Kidney epithelial cell (primary cell): ENCODE measurements at places on chromosomes 12 and 14. TPM values are rescaled to one million over a fixed set of nuclear protein-coding genes. Genes with fewer than 3 reads are reported as not detected.

- DNase-seq = no peak
Measured at GRCh38 chr12:116101991-116102390, 175.5 kb downstream of the MED13L start.

DNA sequence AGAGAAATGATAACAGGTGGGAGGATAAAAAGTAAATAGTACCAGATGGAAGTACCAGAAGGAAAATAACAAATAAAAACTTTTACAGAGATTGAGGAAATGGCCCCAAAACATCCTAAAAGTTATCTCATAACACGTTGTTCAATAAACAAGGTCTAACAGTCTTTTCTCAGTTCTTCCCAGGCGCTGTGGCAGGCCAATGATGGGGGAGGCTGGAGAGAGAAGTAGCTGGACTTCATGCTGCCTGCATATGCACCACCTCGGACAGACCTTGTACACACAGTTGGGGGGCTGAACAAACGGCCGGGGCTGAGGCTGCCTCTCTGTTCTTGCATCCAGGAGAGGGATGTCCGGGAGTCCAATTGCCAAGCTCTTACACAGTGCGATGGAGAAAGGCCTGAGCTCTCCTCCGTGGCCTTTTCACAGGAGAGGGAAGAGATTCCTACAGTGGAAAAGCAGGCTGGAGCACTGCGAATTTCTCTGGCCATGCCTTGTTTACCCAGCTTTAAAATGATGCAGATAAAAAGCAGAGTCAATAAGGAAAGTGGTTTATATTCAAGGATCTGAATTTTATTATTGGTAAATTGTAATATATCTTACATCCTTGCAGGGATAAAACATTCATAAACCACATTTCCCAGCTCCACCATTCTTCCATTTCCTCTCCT lies 109.8 kb downstream of the PHLDA1 start:
- no peak for DNase-seq

GRCh38 chr12:127388985-127389384 lies 878.0 kb upstream of the TMEM132C start:
- DNase-seq = no peak

- no peak for DNase-seq
Measured at GRCh38 chr14:104422837-104423681, 156.5 kb upstream of the C14orf180 start.

IRAK3 gene
- 2.3 and 3.0 TPM in 2 replicates for total RNA-seq
